ENCODE measurements at places on chromosomes 1 and 21. TPM values are rescaled to one million over a fixed set of nuclear protein-coding genes. Genes with fewer than 3 reads are reported as not detected.

DNA sequence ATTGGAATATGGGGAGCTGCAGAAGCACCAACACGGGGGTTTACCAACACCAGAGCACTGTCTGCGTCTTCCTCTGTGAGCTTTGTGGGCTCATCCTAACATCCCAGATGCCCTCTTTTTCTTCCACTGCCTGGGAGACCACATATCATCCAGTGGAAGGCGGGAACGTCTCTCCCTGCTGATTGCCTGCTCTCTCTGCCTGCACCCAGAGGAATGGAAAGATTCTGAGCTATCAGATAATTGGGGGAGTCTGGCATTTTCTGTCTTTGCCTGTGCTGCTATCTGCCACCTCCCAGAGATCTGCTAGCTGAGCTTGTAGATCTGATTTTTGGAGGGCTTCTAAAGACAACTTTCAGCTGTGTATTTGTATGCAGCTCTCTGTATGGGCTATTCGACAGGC, 166.2 kb upstream of the PLXNA2 start:
- no peak for DNase-seq

DNA sequence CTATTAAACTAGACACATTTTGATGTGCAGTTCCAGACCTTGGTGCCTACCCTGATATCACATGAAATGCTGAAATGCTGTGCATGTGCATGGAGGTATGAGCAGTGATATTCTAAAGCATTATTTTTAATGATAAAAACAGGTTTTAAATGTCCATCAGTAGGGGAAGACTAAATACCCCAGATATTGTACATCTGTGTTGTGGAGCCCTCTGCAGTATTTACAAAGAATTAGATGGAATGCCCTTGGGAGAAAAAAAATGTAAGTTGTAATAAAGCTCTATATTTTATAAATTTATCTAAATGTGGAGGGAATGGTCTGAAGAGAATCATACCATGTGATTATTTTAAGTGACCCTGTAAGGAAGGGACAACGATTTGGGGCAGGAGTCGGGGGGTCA, 39.1 kb upstream of the IGSF5 start:
- DNase-seq = no peak

DNA sequence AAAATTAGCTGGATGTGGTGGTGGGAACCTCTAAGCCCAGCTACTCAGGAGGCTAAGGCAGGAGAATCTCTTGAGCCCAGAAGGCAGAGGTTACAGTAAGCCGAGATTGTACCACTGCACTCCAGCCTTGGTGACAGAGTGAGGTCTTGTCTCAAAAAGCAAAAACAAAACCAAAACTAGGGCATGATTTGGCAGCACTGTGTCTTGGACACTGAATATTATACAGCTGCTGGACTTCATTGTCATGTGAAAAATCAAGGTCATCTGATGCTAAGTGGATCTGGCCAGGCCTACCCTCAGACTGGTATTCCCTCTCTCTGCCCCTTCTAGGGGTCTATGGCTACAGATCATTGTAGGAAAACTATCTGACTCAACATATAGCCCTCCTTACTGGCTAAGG, 55.2 kb upstream of the MRPS6 start:
- no peak for DNase-seq

DNA sequence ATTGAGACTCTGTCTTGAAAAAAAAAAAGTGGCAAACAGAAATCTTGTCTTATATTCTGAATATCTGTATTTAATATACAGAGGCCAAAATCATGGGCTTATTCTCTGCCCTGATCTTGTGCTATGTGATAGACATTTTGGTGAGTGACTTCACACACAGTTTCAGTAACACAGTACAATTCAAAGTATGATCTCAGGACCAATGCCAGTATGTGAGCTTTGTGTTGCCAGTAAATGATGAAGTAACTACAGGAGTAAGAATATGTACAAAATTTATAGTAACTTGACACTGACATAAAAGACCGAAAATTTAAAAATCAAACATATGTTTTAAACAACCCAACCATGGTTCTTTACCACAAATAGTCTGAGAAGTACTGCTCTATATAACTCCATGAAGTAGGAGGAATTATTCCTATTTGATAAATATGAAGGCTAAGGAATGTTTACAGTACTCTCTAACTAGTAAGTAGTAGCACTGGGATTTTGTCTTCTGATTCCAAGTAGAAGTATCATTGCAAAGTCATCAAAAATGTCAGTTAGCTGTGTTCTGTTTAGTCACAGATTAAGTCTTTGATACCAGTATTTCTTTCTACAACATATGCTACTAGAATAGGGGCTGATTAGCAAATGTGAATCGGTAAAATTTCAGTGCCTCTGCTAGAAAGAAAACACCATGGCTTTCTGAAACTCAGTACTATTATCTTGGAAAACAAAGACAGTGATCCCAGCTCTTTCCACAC, 25.3 kb downstream of the DPH5 start:
- no peak for DNase-seq

DNA sequence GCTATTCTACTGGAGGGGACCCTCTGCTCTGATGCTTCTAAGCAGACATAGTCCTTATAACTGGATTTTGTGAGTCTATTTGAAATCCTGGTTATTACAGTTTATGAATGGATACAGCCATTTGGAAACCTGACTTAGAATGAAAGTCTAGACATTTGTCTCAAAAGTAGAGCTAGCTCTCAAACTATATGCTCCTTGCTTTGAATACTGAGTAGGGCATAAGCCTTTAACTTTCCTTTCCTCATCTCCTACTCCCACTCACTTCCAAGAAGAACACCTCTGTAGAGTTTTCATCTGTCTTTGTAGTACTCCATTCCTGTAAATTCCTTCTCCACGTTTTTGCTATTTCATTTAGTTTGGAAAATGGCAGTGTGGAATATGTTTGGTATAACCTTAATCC, 9.0 kb upstream of the ARID1A start:
- DNase-seq = no peak

DNA sequence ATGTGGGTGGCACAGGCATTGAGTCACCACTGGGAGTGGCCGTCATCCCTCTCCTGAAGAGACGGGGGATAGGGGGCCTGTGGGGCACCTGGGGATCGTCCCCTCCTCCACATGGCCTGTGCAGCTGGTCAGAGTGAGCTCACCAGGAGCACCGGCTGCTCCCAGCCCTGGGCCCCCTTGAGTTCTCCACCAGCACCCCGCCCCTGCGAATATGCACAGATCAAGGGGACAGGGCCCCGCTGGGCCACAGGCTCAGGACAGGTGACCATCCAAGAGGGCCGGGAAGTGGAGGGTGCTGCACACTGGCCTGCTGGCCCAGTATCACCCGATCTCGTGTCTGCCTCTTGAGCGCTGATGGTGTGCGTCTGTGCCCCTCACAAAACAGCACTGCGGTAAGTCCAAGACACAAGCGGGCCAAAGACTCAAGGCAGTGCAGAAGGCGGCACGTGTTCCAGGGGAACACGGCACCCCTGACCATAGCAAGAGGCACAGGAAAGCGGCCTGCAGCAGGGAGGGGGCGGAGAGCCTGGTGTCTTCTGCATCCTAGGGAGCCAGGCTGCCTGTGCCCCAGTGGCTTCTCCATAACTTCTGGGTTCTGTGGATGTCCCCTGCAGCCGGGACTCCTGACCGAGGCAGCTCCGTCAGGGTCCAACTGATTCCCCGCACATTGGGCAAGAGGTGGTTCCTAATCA, 18.1 kb upstream of the TSPEAR start:
- DNase-seq = no peak

DNA sequence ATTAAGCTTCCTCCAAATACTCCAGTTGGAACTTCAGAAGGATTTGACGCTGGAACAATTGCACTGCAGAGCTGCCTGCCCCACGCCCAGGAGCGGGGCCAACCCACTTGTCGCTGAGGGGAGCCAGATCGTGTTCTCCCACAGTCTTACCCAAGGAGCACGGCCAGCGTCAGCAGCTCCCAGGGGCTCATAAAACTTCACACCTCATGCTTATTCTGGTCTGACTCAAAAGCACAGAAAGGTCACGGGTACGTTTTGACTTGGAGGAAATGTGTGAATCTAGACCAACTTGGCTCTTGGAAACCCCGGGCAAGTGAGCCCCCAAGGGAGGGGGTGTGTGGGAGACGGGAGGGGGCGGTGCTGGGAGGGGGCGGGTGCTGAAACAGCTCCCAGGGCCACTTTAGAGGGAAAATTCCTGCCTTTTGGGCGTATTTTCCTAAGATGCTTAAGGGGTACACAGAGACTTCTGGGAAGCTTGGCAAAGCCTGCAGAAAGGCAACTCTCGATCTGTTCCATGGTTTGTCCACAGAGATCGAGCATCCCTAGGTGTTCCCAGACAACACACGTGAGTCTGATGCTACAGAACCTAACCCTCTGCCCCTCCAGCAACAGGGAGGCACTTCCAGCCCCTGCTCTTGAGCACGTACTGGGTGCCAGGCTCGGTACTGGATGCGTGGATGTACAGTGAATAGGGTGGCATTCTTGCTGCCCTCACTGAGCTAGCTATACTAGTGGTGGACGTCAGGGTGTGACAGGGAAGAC, 98.9 kb downstream of the DHRS3 start:
- no peak for DNase-seq

DNA sequence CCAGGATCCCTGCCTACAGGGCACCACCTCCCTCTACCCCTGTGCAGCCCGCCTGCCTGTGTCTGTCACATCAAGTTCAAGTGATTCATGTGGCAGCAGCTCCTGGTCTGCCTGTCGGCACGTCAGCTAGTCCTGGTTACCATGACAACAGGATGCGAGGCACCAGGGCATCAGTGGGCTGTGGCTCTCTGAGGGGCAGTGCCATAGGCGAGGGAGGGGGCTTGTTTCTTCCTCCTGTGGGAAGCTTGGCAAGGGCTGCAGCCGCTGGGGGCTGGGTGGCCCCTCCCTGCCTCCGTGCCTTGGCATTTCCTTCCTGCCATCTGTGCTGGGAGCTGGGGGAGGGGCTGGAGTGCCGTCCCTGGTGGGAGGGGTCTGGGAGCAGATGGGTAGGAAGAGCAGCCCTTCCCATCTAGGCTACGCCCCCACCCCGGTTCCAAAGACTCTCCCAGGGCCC, 43.1 kb downstream of the FOXO6 start:
- DNase-seq = no peak

DNA sequence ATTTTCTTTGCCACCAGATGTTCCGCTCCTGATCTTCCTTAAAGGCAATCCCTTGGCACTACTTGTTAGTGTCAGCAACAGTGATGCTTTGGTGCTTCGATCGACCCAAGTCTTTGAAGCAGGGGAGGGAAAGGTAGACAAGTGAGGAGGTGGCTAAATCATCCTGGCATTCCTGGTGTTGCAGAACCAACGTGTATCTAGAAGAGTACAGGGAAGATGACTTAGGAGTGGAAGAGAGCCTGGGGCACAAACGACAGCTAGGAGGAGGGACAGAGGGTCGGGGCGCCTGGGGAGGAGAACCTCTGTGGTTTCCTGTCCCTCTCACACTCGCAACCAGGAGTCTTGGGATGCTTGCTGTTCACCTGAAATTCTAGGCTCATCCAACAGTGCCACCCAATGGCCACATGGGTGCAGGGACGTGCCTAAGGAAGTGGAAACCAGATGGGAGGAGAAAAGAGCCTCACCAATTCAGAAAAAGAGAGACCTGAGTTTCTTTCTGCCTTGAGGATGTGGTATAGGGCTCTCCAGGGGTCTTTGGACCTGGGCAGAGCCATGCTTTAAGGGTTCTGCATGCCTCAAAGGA, 9.5 kb upstream of the KCNA2 start:
- no peak for DNase-seq

- no peak for DNase-seq
Measured at GRCh38 chr1:183515002-183515689, 42.8 kb downstream of the SMG7 start.

- DNase-seq = no peak
Measured at GRCh38 chr1:181206979-181207790, 118.7 kb downstream of the IER5 start.

KISS1 gene
- total RNA-seq = not detected

TRIM58 gene
- 1.2 TPM for total RNA-seq

CD1E gene
- total RNA-seq = 0.42 TPM

UBL4B gene
- not detected for total RNA-seq

Measured in T-helper 17 cell (primary cell).